ENCODE measurements at places on chromosomes 1 and 21.

DNA sequence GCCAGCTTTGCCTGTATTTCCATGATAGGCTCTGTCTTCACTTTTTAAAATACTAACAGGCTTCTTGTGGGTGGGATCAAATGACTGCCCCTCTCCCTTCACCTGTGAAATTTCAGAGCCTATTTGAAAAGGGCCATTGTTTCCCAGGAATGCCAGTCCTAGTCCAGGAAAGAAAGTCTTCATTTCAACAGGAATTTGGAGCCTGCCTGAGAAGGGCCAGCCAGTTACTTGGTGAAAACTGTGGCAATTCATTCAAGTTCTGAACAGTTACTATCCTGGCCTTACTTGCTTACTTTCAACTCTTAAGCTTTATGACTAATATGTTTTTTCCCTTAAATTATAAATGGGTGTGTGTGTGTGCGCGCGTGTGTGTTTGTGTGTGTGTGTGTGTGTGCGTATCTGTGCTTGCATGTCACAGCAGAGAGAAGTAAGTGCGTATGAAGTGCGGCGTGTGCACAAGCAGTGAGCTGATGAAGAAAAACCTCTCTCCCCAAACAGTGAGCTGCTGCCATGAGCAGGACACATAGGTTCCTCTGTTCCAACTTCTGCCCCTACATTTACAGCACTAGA lies 67.5 kb upstream of the RNPC3 start:
- no peak for DNase-seq

- DNase-seq, result no peak
These were observed 55.3 kb upstream of the NBPF3 start for GRCh38 chr1:21384620-21385019.

GRCh38 chr1:20964540-20965484 lies 177.7 kb upstream of the HP1BP3 start:
- no peak for DNase-seq

- DNase-seq, result no peak
These were observed 159.7 kb downstream of the PTGER3 start for GRCh38 chr1:70887936-70888335.

GRCh38 chr1:3373175-3373574 lies 81.3 kb upstream of the ARHGEF16 start:
- no peak for DNase-seq

GRCh38 chr1:183702813-183703198 lies 49.7 kb upstream of the APOBEC4 start:
- DNase-seq, result no peak

GRCh38 chr1:58748666-58749065 lies 35.2 kb downstream of the JUN start:
- no peak for DNase-seq

DNA sequence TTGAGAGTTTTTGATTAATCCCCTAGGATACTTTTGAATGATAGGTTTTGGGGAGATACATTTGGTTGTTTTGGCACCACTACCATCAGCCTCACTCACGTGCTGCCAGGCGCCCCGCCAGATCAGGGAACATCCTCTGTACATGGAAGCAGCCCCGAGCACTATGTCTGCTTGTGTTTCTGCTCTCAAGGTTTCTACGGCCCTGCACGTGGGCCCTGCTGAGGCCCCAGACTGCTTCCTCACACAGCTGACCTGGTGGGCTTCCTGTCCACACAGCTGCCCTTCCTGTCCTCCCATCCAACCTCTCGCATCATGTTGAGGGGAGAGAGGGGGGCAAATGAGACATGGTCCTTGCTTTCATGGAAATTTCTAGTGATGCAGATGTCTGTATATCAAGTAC lies 20.0 kb downstream of the ADARB1 start:
- DNase-seq, result no peak

DNA sequence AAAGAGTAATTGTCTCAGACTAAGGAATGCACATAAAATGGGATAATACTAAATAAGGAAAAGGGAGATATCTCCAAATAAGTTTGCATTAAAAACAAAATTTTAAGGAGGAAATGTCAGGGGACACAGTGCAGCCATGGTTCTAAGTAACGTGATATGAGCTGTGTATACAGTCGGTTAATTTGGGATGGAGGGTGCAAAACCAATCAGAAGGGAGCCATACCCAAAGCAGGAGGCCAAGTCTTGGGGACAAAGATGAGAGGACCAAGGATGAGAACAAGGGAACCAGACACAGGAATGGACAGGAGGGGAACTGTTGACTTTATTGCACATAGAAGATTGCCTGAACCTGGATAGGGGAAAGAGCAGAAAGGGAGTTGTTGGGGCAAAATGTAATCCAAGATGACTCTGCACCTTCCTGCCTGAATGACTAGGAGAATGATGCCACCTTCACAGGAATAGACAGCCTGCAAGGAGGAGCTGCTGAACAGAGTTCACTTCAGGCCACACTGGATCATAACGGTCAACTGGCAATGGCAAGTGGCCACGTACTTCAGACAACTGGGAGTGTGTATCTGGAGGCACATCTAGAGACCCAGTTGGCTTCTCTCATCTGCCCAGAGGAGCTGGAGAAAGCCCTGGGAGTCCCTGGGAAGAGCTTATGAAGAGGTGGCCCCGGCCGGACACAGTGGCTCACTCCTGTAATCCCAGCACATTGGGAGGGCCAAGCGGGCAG lies 22.0 kb upstream of the BOLA1 start:
- DNase-seq, result no peak

DNA sequence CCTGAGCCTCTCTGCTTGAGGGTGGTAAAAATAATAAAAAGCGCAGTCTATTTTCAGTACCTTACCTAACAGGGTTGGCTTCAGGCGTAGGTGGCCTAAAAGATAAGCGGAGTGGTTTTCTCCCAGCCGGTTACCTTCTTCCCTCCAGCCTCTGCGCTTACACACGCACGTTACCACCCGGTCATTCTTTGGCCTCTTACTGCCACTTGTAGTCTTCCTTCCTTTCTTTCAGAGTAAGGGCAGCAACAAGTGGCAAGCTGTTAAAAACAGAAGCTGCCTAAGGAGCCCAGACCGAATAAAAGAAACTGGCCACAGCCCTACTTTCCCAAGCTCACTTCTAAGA lies 35.4 kb downstream of the CLCA1 start:
- no peak for DNase-seq

- no peak for DNase-seq
These were observed 25.7 kb upstream of the BACE2 start for GRCh38 chr21:41142051-41142795.

DNA sequence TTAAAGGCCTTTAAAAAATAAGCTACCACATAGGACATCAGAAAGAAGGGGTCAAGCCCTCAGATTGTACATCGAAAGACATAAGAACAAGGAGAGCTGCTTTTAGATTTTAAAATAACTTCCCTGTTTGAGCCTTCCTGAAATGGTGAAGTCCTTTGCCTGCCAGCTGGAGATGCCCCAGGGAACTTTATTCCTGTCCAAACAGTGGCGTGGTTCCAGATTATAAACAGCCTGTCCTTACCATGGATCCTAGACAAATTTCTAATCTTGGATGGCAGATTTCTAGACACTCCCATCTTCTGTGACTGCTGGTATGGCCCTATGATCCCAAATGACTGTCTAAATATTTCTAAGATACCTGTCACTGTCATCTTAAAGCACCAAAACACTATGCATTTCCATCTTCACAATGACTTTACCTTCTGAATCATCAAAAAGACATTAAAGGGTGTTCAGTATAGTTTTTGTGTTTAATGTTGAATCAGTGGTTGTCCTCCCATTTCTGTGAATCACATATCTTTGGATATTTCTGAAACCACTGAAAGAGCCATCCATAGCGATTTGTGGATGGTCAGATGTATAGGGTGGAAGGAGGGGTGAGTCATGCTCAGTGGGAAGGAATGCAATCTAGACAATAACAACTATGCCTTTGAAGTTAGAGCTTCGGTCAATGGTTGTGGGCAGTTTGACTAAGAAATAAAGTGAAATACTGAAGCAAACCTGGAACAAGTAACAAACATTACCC lies 23.2 kb downstream of the ILDR2 start:
- no peak for DNase-seq

DNA sequence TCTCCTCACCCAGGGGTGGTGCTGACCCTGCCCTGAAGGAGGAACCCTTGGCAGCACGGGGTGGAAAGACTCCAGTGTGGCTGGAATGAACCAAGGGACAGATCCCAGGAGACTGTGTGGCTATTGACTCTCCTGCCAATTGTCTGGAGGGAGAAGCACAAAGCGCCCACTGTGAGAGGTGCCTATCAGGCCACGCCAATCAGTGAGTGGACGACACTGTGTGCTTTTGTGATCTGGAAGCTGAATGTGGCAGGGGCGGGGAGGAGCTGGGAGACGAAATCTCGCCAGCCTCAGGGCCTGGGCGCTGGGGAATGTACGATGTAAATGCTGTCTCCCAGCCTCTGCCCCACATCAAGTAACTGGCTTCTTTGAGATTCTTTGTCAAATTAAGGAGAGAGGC lies 167.1 kb downstream of the ZBTB18 start:
- no peak for DNase-seq

- DNase-seq, result no peak
These were observed at the start of gene KAZN for GRCh38 chr1:14598498-14599182. TSS of gene KAZN (plus strand) at chr1:14598685.

DNA sequence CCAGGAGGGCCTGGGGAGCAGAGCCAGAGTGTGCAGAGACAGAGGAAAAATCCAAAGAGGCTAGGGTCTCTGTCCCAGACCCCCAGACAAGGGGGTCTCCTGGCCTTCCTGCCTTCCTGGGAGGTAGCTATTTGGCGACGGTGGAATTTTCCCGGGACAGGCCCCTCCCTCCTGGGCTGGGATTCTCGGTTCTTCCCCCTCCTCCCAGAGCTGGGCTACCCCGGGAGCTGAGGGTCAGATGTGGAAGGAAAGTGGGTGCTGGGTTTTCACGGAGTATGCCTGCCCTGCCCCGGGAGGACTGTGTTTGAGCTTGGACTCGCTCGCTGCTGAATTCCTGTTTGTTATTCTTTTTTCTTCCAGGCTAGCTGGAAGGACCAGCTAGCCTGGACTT lies 759 bp downstream of the AMPD2 start:
- DNase-seq, result no peak

DNA sequence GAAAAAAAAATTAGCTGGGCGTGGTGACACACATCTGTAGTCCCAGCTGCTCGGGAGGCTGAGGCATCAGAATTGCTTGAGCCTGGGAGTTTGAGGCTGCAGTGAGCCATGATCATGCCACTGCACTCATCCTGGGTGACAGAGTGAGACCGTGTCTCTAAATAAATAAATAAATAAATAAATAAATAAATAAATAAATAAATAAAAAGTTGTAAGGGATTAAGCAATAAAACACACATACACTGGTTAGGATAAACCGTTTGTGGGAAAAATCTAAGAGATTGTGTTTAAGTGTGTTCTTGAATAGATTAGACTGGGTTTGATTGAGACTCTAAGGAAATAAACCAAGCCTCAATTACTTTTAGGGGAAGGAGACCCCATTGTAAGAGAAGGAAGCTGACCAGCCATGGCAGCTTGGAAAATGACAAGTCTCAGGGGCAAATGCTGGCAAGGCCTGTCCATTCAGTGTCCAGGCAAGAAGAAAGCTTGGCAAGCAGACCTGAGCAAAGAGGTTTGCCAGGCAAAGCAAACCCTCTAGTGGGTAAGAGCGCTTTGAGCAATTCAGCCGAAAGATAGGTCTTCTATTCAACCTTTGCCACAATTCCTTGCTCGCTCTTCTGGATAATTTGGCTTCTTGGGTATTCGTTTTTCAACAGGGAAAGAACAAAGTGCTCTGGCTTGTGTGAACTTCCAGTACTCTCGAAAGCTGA lies 106.9 kb upstream of the SERBP1 start:
- DNase-seq, result no peak

DNA sequence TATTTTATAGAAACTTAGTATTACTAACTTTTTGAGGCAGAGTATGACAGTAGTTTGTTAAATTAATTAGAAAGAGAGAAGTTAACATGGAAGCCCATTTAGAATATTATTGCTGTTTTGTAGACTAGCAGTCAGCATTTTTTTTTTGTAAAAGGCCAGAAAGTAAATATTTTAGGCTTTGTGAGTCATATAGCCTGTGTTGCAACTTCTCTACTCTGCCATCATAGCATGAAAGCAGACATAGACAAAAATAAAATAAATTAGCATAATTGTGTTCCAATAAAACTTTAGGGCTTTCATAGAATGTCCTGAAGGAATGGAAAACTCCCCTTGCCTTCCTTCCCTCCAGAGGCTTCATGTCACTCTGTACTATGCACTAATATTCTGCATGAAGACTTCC lies 12.3 kb upstream of the RGS4 start:
- no peak for DNase-seq

- peak; percentile 67 for DNase-seq
These were observed 1.8 kb downstream of the COL9A2 start for GRCh38 chr1:40315239-40315794.

DNA sequence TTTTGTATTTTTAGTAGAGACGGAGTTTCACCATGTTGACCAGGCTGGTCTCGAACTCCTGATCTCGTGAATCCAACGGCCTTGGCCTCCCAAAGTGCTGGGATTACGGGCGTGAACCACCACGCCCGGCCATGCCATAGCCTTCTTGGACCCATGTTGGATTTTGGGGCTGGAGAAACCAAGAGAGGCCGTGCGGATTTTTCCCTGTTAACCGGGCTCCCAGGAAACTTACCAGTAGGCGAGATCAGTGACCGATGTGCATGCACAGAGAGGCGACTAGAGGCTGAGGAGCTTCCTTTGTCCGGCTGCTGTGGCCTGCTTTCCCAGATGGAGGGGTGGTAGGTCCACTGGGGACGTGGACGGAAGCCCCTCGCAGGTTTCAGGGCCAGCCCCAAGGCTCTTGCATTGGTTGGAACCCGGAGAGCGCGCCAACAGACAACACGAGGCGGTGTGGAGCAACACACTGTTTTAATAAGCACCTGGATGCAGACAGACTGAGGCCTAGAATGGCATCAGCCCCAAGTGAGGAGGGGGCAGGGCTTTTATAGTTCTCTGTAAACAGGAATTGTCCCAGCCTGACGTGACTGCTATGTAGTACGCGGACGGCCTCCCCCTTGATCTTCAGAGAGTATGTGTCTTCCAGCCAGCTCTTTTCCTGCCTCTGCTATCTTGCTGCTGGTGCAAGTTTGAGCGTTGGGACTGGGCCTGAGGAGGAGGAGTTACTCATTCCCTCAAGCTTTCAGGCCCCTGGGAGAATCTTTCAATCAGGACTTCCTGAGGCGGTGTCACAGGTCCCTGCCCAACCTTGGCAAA lies at the start of gene ERVH48-1:
Gene ERVH48-1, minus strand, starts transcription at position 517 of the 813 bp plus-strand sequence. CDS start 6,624 bp downstream, outside the sequence.
- no peak for DNase-seq

- no peak for DNase-seq
These were observed 12.0 kb downstream of the PGLYRP4 start for GRCh38 chr1:153336650-153337049.

- no peak for DNase-seq
These were observed 62.7 kb upstream of the LAPTM5 start for GRCh38 chr1:30820299-30820698.

DNA sequence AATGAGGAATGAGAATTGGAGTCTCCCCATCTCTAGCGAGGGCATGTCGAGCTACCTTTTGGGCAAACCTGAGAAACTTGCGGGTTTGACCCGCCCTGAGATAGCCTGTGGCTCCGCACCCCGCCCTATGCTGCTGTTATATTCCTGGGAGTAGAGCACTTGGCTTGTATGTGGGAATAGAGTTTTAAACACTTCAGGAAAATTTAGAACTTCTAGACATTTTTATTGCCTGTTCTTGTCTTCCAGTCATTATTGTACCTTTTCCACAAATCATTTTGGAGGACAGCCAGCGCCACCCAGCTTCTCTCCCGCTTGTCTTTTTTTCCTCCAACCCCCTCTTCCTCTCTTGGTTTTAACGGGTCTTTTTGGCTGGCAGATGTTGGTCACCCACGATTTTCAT lies 738 bp downstream of the GNPAT start:
- no peak for DNase-seq

GRCh38 chr1:172544481-172545104 lies 11.6 kb downstream of the SUCO start:
- DNase-seq, result no peak

GRCh38 chr21:45341779-45342178 lies 54.1 kb upstream of the POFUT2 start:
- no peak for DNase-seq
